Cortex of kidney (tissue), 1 donor: ENCODE measurements at places on chromosomes 12 and 14.

DNA sequence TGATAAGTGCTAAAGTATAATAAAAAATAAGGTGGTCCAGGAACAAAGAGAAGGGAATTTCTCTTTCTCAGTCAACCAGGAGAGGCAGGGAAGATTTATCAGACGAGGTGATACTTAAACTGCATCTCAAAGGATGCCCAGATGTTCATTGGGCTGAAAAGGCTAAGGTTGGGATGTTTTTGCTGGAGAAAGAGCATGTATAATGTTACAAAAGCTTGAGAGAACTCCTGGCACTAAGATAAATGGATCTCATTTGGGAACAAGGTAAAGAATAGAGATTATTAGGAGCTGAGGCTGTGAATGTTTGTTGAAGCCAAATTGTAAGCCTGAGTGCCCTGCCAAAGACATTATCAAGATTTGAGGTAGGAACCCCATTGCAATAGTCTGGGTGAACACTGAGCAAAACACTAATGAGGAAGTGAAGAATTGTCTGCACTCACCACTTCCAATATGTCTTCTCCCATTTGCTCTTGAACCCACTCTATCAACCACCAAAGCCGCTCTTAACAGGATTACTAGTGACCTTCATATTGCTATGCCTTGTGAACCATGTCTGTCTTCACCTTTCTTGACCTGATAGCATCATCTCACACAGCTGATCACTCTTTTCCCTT is 149.0 kb upstream of the ARID2 start:
- no peak for DNase-seq

DNA sequence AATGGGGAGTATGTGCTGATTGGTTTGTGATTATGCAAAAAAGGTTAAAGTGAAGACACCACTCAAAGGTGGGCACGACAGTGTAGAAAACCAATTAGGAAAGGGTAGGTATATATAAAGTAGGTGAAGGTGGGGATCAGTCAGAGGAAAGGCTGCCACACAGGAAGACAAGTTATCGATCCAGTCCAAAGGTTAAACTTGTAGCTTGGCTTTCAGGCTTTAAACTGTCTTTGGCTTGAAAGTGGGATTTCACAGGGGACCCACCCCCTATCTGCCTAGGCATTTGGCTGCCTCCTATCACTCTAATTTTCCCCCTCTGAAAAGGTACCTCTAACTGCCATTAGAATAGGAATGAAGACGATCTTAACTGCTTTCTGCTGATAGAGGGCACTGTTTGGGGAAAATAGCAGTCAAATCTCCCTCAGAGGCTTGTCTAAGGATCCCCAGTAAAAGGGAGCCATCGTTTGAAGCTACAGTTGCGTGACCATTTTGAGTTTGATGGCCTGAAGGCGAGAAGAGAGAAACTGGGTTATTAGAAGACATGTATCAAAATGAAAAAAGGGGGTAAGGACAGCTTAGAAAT is 250.2 kb downstream of the GPHN start:
- no peak for DNase-seq

- DNase-seq, result no peak
Measured at GRCh38 chr12:46471404-46471803, 98.8 kb upstream of the SLC38A2 start.

GRCh38 chr14:92944976-92945375 is 22.0 kb downstream of the CHGA start:
- no peak for DNase-seq

DNA sequence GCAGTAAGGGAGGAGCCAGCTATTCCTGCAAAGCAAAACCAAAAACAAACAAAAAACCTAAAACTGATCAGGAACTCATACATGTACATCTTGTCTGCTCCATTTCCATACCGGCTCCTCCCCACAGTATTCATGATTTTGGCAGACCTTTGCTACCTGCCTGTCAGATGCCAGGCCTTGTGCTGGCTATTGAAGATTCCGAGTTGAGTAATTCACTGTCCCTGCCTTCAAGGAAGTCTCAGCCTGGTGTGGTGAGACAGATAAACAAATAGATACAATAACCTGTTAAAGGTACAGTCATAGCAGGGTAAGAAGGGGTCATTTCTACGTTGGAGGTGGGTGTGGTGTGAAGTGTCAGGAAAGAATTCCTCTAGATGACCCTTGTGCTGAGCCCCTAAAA is 42.7 kb downstream of the SUSD6 start:
- no peak for DNase-seq

GRCh38 chr14:79661752-79662151 is 549.6 kb downstream of the DIO2 start:
- no peak for DNase-seq

- DNase-seq, result no peak
Measured at GRCh38 chr12:115891556-115892164, 385.8 kb downstream of the MED13L start.

DNA sequence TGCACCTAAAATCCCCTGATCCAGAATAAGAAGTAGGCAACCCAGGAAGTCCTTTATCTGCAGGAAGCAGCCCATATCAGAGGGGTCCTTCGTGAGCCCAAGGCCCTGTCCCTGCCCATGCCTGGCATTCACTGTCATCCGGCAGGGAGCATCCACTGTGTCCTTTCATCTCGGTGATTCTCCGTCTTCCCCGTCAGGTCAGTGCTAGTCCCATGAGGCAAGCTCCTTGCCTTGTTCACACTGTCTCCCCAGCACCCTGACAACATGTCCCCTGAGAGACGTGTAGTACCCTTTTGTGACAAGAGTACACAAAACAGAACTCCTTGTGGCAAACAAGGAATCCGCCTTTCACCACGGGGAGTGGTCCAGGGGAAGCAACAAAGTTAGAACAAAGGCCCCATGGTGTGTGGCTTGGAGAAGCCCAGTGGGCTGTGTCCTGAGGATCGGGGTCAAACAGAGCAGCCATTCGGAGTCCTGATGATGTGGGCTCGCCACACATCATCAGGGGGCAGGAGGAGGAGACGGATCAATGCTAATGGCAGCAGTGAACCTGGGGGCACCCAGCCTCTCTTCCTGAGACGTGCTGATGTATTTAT is 112.1 kb downstream of the DICER1 start:
- no peak for DNase-seq

DNA sequence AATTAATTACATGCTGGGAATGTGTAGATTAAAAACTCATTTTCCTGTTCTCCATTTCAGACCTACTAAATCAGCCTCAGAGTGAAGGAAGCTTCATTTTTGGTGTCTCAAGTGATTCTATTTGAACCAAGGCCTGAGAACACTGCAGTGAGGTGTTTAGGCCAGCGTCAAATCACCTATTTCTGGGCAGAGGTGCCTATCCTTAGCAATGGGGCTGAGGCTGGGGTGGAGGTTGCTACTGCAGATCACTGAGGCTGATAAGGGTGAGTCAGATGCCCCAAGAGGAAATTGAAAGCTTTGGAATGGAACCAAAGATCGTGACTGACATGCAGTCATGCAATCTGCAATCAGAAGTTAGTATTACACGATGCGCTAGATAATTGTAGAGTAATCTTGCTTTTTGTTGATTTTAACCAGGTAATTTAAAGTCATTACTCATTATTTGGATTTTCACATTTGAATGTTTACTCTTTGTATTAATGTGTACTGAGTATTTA is 4.4 kb downstream of the TXNRD1 start:
- no peak for DNase-seq
